ENCODE measurements at places on chromosomes 1 and 21.

DNA sequence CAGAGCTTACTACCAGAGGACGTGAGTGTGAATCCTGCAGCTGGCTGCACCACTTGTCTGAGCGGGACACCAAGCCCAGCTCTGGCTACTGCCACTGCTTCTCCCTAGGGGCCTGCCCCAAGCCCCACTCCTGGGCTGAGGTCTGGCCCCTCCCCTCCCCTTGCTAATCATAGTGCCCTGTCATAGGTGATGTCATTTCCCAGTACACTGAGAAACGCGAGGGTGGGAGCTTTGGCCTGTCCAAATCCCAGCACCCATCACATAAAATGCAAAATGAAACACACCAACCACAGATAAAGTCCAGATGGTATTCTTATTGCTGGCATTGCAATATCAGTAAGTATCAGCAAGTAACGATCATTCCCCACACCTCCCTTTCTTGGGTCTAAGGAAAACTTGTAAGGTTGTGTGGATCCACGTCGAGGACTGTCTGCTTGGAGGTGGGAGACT lies 77.7 kb downstream of the TOMM20 start:
- no peak for DNase-seq

GRCh38 chr1:203083463-203083921 lies 2.3 kb downstream of the MYOG start:
- DNase-seq: no peak

GRCh38 chr1:223716302-223716862 lies 4.0 kb downstream of the CAPN2 start:
- no peak for DNase-seq

- no peak for DNase-seq
These were observed 4.5 kb downstream of the CFHR3 start for GRCh38 chr1:196779093-196779492.

DNA sequence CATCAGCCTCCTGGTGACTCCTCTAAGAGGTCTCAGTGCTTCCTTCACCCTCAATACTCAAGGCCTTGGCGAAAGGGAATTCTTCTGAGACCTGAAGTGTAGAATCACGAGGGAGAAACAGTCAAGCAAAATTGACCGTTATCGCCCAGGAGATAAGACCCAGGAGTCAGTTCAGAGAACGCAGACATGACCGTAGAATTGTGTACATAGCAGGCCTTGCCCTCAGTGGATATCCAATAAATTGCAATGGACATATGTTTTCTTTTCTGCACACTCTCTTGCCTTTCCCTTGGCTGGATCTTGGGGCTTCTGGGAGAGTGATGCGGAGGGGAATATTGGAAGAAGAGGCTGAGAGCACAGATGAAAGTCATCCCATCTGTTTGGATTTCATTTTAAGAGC lies 15.7 kb upstream of the ETS2 start:
- no peak for DNase-seq

- DNase-seq: no peak
These were observed 112.0 kb downstream of the LRRC40 start for GRCh38 chr1:70093250-70093975.

DNA sequence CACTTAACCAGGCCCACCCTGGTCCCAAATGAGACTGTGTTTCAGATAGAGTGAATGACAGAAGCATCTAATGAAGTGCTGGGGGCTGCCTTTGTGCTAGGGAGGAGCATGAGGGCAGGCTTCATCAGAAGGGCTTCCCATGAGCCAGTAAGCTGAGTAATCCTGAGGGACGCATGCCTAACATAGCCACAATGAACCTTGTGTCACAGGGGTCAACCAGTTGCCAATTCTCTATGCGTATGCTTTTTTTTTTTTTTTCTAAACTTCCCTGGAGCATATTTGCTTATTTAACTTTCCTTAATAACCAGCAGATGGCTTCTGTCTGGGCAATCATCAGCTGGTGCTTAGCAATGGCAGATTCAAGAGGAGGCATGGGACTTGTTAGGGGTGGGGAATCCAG lies 25.5 kb upstream of the CYP2J2 start:
- DNase-seq: no peak

GRCh38 chr1:246099570-246099969 lies 407.5 kb downstream of the SMYD3 start:
- DNase-seq: no peak

DNA sequence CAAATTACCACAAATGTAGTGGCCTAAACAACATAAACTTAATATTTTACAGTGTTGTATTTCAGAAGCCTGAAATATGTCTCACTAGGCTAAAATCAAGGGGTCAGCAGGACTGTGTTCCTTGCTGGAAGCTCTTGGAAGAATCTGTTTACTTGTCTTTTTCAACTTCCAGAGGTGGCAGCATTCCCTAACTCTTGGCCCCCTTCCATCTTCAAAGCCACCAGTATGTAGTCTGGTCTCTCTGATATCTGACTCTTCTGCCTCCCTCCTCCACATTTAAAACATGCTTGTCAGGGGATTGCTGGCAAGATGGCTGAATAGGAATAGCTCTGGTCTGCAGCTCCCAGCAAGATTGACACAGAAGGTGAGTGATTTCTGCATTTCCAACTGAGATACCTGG lies 567.5 kb downstream of the PLA2G4A start:
- DNase-seq: no peak

DNA sequence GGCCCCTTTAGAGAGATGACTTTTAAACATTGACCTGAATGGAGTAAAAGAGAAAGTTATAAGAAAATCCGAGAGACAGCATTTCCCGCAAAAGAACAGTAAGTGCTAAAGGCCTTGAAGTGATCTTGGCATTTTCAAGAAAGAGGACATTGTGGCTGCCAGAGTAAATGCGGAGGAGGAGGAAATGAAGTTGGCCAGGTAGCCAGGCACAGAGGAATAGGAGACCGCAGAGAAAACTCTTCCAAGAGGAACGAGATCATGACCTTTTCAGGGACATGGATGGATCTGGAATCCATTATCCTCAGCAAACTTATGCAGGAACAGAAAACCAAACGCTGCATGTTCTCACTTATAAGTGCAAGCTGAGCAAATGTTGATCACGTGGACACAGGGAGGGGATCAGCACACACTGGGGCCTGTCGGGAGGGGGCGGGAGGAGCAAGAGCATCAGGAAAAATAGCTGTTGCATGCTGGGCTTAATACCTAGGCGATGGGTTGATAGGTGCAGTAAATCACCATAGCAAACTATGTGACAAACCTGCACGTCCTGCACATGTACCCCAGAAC lies 49.7 kb downstream of the EEIG2 start:
- no peak for DNase-seq

GRCh38 chr1:35555601-35556477 lies 1.4 kb downstream of the KIAA0319L start:
- DNase-seq: no peak

DNA sequence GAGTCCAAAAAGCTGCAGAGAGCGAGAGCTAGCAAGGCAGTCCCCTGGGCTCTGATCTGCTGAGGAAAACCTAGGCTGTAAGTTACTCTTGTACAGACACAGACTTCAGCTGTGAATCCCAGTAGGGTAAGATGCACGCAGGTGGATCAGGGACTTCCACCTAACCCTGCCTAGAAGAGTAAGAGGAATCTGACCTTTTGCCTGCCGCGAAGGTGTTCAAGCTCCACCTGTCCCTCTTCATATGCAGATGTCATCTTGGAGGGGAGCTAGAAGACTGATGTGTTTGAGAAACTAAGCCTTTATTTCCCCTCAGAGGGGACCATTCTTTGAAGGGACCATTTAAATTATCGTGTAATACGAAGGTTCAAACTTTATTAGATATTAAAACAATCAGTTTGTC lies 108.6 kb upstream of the USP24 start:
- no peak for DNase-seq

DNA sequence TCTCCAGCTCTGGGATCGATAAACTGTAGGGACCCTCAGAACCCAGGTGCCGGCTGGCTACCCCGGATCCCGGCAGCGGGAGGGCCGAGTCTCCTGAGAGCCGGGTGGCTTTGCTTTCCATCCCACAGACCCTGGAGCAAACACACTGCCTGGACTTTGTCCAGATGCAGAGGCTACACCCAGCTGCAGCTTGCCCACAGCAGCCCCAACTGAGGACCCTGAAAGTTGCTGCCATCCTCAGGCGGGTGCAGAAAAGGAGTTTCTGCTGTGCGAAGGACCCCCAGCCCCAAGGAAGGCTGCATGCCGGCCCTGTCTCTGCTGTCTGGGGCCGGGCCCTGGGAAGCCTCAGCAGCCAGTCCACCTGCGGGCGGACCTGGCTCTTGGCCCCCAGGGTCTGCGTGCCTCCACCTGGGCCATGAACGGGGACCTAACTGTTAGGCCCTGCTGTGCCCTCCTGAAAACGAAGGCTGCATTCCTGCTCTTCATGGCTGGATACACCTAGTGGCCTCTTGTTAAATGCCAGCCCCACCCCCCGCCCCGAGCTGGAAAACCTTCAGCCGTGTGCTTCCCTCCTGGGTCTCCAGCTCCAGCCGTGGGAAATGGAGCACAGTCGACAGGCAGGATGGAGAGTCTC lies 97.5 kb upstream of the ARHGEF16 start:
- DNase-seq: no peak

DNA sequence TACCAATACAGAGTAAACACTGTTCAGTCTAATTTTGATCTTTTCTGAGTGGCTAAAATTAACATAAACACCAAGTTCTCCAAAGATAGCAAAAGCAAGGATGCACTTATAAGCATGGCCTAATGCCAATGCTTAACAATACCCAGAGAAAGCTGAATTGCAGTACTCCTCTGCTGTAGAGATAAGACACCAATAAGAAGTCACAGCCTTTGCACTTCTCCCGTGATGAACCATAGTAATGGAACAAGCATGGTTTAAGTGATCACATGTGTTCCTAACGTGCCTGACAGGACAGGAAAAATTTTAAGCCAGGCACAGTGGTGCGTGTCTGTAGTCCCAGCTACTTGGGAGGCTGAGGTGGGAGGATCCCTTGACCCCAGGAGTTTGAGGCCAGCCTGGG lies 5.6 kb downstream of the PRDX1 start:
- DNase-seq: no peak

DNA sequence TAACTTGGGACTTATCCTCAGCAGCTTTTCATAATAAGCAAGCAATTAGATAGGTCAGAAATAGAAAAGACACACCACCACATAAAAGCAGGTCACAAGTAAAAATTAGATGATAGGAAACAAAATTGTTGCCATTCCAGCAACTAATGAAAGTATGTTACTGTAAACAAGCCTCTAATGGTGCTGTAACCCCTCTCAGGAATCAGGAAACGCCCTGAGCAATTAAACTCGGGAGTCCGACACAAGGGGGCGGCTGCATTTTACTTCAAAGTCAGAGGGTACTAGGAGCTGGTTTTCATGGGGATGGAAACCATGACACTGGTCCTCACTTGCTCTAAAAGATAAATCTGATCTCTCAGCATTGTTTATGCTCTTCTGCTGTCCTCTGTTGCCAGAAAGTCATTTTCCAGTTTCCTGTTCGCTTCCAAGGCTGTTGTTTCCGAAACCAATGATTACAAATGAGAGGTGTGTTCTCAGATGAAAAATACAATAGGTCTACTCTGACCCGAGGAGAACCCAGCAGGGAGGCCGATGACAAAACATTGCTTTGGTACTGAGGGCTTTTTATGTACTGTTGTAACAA lies 93.4 kb downstream of the TGFBR3 start:
- DNase-seq: no peak

DNA sequence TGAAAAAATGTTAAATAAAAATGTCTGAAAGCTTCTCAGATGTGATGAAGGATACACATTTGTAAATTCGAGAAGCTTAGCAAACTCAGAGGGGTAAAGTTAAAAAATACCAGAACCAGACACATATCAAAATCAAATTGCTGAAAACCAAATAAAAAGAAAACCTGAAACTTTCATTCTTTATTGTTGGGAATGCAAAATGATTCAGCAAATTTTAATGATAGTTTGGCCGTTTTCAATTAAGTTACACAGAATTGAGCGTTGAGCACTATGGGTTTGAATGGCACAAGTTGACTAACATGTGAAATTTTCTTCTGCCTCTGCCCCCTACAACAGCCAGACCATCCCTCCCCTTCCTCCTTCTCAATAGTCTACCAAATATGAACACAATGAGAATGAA lies 33.5 kb upstream of the GRIK1 start:
- DNase-seq: no peak

DNA sequence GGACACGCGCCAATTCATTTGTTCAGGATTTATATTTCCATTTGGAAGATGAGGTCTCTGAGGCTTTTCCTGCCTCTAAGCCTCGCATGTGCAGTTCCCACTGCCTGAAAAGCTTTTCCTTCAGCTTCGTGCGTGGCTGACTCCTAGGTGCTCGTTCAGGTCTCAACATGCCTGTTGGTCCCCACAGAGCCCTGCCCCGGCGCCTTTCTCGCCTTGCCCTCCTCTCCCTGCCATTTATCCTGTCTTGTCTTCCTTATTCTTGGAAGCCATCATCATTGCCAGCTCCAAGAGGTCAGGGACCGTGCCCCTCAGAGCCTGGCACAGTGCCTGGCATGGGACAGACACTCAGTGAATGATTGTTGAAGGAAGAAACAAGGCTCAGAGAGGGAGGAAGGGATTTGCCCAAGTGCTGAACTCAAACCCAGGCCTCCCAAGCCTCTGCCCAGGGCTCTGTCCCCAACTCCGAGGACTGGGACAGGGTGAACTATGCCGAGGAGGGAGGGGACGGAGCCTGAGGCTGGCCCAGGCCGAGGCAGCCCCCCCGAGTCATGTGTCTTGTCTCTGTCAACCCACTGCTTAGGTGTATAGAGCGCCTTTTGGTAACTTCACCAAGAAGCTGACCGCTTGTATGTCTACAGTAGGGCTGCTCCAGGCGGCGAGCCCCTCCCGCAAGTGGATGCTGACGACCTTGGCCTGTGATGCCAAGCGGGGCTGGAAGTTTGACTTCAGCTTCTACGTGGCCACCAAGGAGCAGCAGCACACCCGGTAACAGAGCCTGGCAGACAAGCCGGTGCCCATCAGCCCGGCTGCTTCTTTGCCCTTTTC lies 47.3 kb downstream of the DISP3 start:
- no peak for DNase-seq

DNA sequence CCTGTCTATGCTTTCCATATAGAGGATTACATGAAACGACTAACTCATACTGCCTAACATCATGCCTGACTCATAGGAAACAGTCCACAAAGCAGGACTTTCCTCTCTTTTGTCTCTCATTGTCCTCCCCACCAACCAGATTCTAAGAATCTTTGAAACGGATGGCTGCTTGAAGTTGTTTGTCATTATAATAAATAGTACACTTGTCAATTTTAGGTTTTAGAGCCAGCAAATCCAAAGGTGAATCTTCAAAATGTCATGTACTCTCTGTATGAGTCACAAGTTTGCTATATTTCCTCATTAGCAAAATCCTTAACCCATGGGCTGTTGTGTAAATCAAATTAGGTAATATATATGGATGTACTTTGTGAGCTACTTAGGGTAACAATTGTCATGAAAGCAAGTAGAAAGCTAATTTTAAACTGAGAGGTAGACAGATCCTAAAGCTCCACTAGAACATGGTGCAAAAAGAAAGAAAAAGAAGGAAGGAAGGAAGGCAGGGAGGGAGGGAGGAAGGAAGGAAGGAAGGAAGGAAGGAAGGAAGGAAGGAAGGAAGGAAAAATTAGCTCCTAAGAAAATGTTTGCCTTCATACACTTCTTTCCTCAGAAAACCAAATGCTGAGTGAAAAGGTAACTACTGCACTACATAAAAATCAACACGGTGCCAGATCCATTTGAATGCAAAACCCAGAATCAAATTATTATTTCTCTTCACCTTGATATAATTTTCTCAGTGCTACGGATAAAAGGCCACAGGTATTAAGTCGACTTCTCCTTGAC lies 129.5 kb upstream of the PRMT6 start:
- no peak for DNase-seq
